ENCODE measurements at places on chromosomes 12 and 14.

- no peak for DNase-seq
Measured at GRCh38 chr12:107511292-107511691, 174.3 kb upstream of the PWP1 start.

DNA sequence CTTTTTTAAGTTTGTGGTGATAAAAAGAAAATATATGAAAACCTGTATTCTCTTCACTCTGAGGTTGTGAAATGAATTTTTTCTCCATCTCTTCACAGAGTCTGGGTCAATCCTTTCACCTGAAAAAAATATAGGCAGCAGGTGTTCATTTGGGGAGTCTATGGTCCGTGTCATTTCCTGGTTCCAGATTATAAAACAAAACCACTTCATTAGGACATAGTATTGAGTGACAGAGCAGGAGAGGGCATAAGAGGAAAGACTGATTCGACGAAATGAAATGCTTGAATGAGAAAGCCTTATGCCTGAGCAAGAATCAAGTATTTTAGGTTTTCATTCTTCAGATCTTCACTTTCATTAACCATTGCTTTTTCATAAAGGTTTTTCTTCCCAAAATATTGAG lies 51.8 kb upstream of the NUAK1 start:
- DNase-seq, result no peak

DNA sequence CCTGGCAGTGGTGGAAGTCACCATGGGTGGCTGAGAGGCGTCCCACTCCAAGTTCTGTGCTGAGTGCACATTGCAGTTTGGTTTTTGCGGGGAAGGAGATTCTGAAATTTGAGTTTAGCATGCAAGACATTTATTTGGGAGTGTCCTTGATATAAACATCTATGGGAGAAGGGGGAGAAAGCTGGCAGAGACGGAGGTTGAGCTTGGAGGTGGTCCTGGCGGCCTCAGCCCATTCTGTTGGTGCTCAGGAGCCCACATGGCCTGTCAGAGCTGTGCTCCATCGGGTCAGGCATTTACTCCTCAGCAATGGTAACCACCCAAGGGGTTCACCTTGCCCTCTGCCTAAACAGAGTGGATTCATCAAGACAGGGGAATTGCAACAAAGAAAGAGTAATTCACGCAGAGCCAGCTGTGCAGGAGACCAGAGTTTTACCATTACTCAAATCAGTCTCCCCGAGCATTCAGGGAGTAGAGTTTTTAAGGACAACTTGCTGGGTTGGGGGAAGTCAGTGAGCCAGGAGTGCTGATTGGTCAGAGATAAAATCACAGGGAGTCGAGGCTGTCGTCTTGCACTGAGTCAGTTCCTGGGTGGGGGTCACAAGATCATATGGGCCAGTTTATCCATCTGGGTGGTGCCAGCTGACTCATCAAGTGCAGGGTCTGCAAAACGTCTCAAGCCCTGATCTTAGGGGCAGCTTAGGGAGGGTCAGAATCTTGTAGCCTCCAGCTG lies 323.3 kb upstream of the TMEM132C start:
- DNase-seq, result no peak

- peak; percentile 71 for DNase-seq
Measured at GRCh38 chr14:58239244-58240195, 5.1 kb upstream of the PSMA3 start.

GRCh38 chr12:96260231-96260630 lies 66.1 kb downstream of the ELK3 start:
- DNase-seq, result no peak

- peak; percentile 47 for DNase-seq
Measured at GRCh38 chr12:112130441-112130998, 5.2 kb downstream of the TRAFD1 start.

DNA sequence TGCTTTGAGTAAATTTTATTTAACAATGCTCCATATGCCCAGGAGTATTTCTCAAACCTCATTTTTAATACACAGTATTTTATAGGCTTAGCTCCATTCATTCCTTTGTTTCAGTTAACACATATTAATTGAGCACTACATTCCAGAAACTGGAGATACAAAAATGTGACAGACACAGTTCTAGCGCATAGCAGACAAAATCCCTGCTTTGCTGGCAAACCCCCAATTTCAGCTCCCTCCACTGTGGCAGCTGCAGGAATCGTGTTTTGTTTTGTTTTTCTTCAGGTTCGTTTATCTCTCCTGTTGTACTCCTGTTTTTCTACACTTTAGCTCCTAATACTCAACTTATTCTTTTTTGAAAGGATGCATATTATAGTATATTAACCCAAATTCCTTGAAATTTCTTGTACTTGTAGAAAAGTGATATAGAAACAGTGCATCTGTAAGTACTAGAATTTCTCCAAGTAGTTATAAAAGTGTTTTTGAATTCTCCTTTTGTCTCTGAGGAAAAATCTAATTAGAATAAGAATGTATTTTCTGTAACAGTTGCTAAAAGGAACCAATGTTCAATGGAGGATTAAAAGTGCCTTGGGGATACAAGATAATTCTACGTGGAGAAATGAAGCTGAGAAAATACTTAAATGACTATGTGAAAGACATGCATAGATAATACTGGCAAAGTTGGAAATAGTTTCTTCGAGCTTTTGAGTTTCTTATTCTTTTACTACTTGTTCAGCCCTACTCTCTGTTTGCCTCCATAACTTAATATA lies 6.4 kb upstream of the RAB21 start:
- DNase-seq, result peak; percentile 11

- DNase-seq, result no peak
Measured at GRCh38 chr12:30796313-30796780, 41.6 kb upstream of the CAPRIN2 start.

GRCh38 chr14:61549425-61549824 lies 145.9 kb upstream of the HIF1A start:
- DNase-seq, result no peak

GRCh38 chr12:100279607-100280244 lies 12.7 kb downstream of the SCYL2 start:
- DNase-seq, result no peak
